Activated naive CD4-positive, alpha-beta T cell treated with anti-CD3 and anti-CD28 coated beads for 36 hours (primary cell): ENCODE measurements at places on chromosomes 5 and 9.

GRCh38 chr5:172182291-172182690 lies 5.7 kb downstream of the STK10 start:
- DNase-seq: no peak

- no peak for DNase-seq
Measured at GRCh38 chr5:131304414-131304813, 40.6 kb downstream of the CDC42SE2 start.

DNA sequence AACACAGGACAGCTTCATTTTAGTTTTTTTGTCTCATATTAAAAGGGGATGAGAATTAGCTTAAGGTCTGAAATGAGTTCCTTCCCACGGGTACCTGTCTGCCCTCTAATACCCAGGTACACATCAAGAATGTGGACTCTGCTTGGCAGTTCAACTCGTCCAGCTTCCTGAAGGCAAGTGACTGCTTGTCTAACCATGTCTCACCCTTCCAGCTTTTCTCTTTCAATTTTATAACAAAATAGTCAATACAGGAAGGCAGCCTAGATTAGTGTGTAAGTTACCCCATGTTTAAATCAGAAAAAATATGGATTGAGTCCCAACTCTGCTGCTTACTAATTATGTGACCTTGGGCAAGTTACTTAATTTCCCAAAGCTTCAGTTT lies 50.5 kb upstream of the C5orf46 start:
- no peak for DNase-seq

- DNase-seq: peak; percentile 62
Measured at GRCh38 chr9:137387114-137387890, 35.7 kb downstream of the EXD3 start.

GRCh38 chr9:124497441-124497840 lies 9.8 kb downstream of the NR5A1 start:
- no peak for DNase-seq
